SIG-M5 (cell line): ENCODE measurements at places on chromosomes 12 and 14.

DNA sequence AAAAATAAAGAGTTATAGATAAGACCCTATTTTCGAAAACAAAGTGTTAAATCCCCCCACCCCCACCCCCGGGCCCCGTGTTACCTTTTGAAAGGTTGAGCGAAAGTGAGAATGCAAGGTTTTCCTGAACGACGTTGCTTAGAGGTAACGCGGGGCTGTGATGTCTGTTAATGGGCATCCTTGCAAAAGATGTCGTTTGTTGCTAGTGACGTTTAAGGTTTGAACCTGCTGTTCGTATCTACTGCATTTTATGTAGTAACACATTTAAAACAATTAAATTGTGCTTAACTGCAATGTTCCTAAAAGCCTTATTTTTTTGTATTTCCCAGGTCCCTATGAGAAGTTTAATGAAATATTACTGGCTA is 1.2 kb downstream of the CPSF6 start:
- no peak for DNase-seq

- DNase-seq, result no peak
Observed at GRCh38 chr12:20150835-20151422, 217.4 kb upstream of the PDE3A start.

GRCh38 chr14:57171363-57171762 is 97.3 kb downstream of the EXOC5 start:
- DNase-seq, result no peak

GRCh38 chr12:56839915-56840325 is 76.8 kb downstream of the HSD17B6 start:
- DNase-seq, result no peak
